ENCODE measurements at places on chromosomes 5 and 9. TPM values are rescaled to one million over a fixed set of nuclear protein-coding genes. Genes with fewer than 3 reads are reported as not detected.

TRPM6 gene
- under 0.01 TPM for total RNA-seq

C5orf34 gene
- total RNA-seq, result 12.0 TPM

MAP1B gene
- total RNA-seq, result 181 TPM

IL13 gene
- not detected for total RNA-seq

DOCK2 gene
- 3.5 TPM for total RNA-seq

PCDHB15 gene
- 0.14 TPM for total RNA-seq

ENG gene
- total RNA-seq, result 47.7 TPM

NR2F1 gene
- 87.2 TPM for total RNA-seq

FAM151B gene
- total RNA-seq, result 9.2 TPM

SERF1B gene
- 7.2 TPM for total RNA-seq

ORM2 gene
- total RNA-seq, result not detected

PCDHA9 gene
- total RNA-seq, result under 0.01 TPM

SAXO1 gene
- total RNA-seq, result not detected

FOXD1 gene
- total RNA-seq, result 23.6 TPM

LRRC19 gene
- not detected for total RNA-seq

PCYOX1L gene
- 7.0 TPM for total RNA-seq

MYO10 gene
- total RNA-seq, result 265 TPM

All from placental pericyte (primary cell).